ENCODE measurements at places on chromosomes 12 and 14.

DNA sequence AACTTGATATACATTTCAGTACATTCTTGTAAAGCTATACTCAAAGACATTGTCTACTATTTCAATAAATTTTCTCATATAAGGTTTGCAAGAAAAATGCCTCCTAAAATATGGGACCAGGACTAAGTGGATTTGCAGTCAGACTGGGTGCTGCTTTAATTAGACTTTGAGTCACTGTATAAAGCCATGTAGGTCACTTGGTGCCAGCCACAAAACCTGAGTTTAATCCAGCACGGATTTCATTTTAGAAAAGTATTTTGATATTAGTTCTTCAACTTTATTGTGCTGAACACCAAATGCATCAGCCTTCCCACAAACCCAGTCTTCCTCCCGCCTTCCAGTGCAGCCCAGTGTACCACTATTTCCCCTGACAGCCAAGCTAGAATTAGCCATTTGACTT, 9.9 kb upstream of the NID2 start:
- no peak for DNase-seq

GRCh38 chr12:115387467-115387901, 703.5 kb upstream of the TBX3 start:
- DNase-seq: no peak

DNA sequence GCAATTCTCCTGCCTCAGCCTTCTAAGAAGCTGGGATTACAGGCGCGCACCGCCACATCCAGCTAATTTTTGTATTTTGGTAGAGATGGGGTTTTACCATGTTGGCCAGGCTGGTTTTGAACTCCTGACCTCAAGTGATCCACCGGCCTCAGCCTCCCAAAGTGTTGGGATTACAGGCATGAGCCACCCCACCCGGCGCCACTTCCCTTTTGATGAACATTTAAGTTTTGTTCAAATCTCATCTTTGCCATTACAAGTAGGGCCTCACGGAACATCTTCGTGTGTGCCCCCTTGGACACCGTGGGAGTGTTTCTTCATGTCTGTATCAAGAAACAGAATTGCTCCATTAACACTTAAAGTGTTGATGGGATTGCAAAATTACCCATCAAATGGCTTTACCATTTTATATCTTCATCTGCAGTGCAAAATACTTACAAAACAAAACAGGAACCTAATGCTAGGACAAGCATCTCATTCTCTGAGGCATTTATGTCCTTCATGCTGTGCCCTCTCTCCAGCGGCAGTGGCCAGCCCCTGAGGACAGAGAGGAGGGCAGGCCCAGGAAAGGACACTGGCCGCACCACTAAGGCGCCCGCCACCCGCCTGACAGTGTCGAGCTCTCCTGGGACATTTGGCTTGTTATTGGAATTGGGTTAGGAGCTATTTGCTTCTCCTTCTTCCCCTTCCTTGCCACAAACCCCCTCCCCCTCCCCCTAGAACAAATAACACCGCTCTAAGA, 61.7 kb downstream of the RFX4 start:
- no peak for DNase-seq

GRCh38 chr12:56800221-56800620, 37.1 kb downstream of the HSD17B6 start:
- DNase-seq: no peak

DNA sequence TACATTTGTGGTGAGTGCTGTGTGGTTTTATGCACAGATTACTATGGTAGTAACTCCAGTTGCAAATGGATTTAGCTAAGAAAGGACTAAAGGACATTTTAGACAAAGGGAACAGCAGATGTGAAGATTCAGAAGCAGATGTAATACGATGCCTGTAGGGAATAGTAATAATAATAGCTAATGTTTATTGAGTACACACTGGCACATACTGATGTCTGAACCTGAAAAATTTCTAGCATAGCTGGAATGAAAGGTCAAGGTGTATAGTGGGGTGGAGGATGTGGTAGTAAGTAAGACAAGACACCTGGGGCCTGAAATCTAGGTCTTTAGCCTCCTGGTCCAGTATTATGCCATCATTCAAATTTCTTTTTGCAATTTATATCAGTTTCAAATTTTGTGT, 54.3 kb upstream of the LRTM2 start:
- no peak for DNase-seq

DNA sequence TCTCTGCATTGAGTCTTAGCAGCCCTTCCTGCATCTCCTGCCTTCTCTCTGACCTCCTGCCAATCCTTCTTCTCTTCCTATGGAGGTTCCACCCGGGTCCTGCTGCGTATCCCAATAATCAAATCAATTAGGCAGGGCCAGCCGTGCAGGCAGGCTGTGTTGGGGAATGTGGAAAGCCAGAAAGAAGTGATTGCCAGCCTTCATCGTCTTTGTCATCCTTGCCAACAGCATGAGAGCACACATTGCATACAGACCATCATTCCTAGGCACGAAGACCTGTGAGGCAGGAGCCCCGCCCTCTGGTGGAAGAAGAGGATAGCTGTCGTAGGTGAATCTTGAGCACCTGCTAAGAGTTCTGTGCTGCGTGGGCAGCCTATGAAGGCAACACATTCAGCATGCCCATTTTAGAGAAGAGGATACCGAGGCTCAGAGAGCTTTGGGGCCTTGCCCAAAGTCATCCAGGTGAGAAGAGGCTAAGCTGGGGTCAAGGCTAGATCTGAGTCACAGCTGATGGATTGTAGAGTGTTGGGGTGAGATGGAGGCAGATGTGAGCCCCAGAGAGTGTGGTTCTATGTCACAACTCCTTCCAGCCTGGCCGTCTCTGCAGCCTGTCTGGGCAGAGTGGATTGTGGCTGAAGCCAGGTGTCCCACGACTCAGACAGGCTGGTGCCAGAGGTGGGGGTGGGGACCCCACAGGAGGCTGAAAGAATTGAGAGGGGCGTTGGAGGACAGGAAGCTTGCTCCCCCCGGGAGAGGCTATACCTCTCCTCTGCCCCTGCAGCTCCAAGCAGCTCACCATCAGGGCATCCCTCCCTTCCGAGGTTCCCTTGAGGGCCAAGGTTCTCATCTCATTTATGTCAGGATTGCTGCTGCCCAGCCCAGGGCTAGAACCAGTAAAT, 12.7 kb downstream of the C14orf132 start:
- DNase-seq: no peak

DNA sequence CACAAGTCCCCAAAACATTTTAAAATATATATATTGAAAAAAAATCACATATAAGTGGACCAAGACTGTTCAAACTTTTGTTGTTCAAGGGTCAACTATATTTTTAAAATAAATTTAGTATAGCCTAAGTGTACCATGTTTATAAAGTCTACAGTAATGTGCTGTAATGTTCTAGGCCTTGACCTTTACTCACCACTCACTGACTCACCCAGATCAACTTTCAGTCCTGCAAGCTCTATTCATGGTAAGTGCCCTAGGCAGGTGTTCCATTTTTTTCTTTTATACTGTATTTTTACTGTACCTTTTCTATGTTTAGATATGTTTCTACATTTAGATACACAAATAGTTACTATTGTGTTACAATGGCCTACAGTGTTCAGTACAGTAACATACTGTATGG, 23.4 kb upstream of the TMTC1 start:
- DNase-seq: peak; percentile 51

- DNase-seq: no peak
Measured at GRCh38 chr12:31120392-31121008, 46.8 kb downstream of the DDX11 start.

- DNase-seq: no peak
Measured at GRCh38 chr12:121543786-121544185, 37.0 kb downstream of the KDM2B start.

- DNase-seq: peak; percentile 12
Measured at GRCh38 chr12:132986885-132987225, 688 bp downstream of the ZNF26 start.

GRCh38 chr12:24731596-24731995, 217.3 kb downstream of the BCAT1 start:
- no peak for DNase-seq

DNA sequence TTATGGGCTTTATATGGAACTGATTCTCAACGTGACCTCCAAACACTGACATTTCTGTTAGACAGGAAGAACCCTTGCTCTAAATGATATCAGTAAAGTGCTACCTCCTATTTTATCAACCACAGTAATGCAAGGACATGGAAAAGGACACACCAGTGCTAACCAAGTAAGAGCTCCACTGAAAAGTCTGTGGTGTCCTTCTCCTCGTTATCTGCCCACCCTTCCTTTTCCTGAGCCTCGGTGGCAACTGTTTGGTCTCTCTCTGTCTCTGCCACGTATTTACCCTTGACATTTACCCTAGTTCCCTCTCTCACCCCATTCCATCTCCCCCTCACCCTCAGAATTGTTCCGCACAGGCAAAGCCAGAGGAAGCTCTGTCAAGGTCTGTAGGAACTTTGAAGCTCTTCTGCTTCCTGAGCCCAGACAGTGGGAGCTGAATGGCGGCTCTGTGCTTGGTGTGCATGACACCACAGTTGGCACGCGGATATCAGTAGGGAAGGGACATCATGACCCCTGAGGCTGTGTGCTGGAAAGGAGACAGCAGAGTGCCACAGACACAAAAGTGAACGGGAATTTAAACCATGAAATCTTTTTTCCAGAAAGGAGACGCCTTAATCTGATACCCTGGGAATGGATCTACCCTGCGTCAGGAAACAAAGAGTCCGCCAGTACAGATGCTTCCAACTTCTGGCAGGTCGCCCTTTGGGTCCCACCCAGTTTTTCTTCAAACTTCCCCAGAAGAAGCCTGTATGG, 50.8 kb downstream of the NTN4 start:
- no peak for DNase-seq

- peak; percentile 84 for DNase-seq
Measured at GRCh38 chr12:6047249-6048237, 76.9 kb downstream of the VWF start.

- no peak for DNase-seq
Measured at GRCh38 chr12:112851024-112851777, 55.6 kb upstream of the OAS1 start.

GRCh38 chr12:119302451-119303080, 32.0 kb upstream of the CCDC60 start:
- no peak for DNase-seq

DNA sequence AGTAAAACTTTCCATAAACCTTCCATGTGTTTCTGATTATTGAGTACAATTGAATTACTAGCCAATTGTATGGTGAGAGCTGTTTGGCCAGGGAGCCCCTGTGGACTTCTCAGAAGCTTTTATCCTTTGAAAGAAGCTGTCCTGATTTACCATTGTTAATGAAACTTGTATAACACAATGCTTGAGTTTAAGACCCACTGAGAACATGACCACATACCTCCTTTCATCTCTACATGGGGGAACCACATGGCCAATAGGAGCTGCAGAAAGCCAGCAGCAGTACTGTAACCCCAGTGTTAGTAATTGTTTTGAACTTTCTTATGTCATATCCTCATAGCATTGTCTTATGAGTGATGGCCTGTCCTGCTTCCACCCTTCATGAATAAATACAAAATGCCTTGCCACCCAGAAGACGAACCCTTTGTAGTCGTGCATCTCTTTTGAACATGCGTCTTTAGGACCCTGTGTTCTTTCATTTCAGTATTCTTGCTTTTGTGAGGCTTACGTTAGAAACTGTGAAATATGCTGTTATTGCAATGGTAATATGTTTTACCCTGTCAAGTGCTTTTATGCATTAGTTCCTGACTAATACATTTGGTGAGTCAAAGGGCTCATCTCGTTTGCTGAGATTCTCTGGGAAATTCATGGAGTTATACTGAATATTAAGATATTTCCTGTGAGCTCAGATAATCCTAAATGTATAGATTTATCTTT, 815.7 kb downstream of the NRXN3 start:
- peak; percentile 31 for DNase-seq

DNA sequence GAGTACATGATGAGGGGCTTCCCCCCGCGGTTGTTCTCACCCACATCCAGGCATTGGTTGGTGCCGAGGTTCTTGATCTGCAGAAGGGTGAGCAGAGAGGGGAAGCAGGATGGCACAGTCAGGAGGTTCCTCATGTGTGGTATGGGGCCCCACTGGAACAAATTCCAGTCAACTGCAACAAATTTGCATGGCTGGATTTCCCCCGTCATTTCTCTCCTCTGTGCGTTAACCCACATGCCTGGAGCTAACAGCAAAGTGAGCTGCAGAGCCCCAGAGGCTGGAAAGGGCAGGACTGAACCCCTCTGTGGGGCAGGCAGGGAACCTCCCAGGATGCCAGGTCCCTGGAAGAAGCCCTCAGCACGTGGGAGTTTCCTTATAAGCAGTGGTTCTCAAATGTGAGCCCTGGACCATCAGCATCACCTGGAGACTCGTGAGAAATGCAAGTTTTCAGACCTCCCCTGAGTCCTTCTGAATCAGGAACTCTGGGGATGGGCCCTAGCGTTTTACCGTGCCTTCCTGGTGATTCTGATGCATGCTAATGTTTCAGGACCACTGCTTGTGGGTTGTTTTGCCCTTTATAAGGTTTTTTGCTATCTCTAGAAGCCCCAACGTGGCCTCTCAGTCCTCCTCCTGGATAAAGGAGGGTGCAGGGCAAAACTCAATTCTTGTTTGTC, 11.0 kb upstream of the CELA1 start:
- no peak for DNase-seq

DNA sequence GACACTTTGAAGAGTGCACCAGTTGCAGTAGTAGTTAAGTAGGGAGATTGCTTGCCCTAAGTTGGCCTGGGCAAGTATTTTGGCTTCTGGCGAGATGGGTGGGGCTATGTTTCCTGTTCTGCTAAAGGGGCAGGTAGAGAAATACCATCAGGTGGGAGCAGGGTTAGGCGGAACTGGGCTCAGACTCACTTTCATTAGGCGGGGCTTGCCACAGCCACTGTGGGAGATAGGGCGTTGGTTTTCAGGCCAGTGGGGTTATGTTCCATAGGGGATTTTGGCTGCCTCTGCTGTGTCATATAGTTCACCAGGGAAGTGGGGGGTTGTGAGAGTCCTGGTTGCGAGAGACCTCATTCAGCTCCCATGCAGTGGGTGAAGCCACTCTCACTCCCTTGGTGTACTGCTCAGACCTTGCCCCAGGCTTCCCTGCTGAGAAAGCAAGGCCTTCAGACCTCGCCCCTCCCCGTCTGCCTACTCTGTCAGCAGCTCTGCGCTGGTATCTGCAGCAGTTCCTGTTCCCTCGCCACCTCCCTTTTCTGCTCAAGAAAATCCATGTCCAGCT, 43.3 kb downstream of the AEBP2 start:
- peak; percentile 36 for DNase-seq

- DNase-seq: no peak
Measured at GRCh38 chr12:27575762-27576118, 51.7 kb downstream of the PPFIBP1 start.

DNA sequence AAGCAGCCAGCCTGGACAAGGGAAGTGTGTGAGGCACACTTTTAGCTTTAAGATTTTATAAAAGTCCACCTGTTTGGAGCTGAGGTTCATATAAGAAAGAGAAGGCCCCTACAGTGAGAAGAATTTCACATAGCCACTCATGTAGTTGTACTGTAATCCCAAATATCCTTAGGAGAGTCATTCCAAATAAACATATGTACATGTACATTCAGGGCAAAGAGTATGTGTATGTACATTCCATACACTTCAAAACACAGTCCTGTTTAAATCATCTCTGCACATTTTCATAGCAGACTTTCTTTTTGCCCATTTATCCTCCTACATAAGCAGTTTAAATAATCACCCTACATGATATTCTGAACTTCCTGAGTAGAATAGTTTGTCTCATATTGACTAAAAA, 87.6 kb downstream of the GPR65 start:
- no peak for DNase-seq

Data from brain microvascular endothelial cell (primary cell).